Hematopoietic multipotent progenitor cell (in vitro differentiated cells): ENCODE measurements at places on chromosomes 13 and 19. TPM values are rescaled to one million over a fixed set of nuclear protein-coding genes. Genes with fewer than 3 reads are reported as not detected.

GRCh38 chr19:50300051-50300450, 29.1 kb downstream of the KCNC3 start:
- no peak for DNase-seq

- no peak for DNase-seq
These were observed 109.2 kb downstream of the HSPH1 start for GRCh38 chr13:31052478-31052877.

DNA sequence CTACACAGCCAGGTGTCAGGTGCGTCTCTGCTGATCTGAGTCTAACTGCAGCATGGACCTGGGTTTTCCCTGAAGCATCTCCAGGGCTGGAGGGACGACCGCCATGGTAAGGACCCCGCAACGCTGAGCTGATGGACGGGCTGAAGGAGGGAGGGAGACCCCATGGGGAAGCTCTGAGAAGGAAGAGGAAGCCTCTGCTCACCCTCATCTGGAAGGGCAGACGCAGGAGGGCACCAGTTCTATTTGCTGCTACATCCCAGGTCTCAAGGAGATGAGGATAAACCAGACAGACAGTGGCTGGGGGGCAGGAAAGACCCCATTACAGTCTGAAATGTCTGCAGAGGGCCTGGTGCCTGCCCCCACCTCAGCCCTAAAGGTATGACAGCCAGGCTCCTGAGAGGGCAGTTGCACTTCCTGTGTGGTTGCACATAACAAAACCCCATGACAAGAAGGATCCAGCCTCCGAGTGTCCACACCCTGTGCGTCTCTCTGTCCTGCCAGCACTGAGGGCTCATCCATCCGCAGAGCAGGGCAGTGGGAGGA, at the start of gene LILRA2:
Gene LILRA2, plus strand, starts transcription at position 461 of the 543 bp plus-strand sequence. CDS start 89 bp downstream, outside the sequence.
- DNase-seq: no peak

The LENG9 gene
- 10.8 TPM for total RNA-seq

GRCh38 chr13:76711550-76712182, 174.5 kb downstream of the KCTD12 start:
- DNase-seq: no peak

- DNase-seq: no peak
These were observed 21.8 kb downstream of the ARRDC2 start for GRCh38 chr19:18029617-18030338.

GRCh38 chr13:45787346-45787745, 64.2 kb downstream of the SIAH3 start:
- DNase-seq: no peak

- no peak for DNase-seq
These were observed 796.9 kb downstream of the SLITRK1 start for GRCh38 chr13:83085186-83085900.

The INSR gene
- 52.8 TPM for total RNA-seq

- DNase-seq: no peak
These were observed 603.0 kb downstream of the LMO7 start for GRCh38 chr13:76239031-76239680.

The ATP4A gene
- not detected for total RNA-seq

DNA sequence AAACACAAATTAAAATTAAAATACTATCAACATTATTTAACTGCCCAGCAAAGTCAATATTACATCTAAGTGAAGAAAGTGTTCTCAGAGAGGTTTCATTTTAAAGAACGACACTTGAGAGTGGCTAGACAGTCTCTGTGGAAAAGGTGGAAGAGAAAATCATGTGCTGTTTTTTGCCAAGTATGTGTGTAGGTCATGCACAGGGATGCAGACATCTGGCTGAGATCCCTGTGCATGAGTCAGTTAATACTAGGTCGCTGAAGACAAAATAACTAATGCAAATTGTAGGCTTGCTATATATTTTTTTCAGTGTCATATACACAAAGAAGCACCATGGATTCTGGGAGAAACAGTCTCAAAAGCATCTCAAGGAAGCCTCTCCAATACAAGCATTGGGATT, 44.3 kb upstream of the ENOX1 start:
- DNase-seq: no peak

- no peak for DNase-seq
These were observed 49.8 kb downstream of the ACSBG2 start for GRCh38 chr19:6185093-6185834.

GRCh38 chr19:35352177-35352447, 4.4 kb downstream of the FFAR1 start:
- no peak for DNase-seq

DNA sequence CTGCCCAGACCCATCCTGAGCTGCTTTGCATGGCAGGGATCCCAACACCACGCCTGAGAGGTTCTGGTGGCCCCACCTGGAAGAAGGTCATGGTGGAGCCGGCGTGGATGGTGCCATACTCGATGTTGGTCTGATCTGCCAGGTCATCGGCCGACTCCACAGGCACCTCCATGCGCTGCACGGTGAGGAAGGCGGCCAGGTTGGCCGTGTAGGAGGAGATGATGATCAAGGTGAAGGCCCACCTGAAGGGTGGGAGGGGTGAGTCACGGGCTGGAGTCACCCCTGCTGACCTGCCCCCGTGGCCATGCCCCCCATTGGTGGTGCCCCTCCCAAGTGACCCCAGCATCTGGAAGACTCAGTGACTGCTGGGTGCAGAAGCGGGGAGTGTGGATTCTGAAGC, 12.5 kb upstream of the ATP1A3 start:
- no peak for DNase-seq

GRCh38 chr19:40355975-40356680, 7.6 kb downstream of the PLD3 start:
- DNase-seq: no peak

DNA sequence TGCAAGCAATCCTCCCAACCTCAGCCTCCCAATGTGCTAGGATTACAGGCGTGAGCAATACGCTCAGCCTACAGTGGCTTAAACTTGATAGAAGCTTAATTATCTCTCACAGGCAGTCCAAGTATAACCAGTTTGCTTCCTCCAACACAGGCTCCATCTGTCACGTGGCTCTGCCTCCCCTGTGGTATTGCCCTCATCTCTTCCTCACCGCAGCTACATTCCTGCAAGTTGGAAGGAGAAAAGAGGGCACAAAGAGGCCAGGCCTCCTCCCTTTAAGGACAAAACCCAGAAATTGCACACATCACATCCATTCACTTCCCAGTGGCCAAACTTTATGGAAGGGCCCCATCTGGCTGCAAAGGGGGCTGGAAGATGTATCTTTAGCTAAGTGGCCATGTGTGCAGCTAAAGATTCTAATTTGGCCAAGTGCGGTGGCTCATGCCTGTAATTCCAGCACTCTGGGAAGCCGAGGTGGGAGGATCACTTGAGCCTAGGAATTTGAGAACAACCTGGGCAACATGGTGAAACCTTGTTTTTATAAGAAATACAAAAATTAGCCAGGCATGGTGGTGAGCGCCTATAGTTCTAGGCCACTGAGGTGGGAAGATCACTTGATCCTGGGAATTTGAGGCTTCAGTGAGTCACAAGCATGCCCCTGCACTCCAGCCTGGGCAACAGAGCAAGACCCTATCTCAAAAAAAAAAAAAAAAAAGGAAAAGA, 3.1 kb upstream of the SDHAF1 start:
- DNase-seq: no peak
